ENCODE measurements at places on chromosomes 2 and 18.

DNA sequence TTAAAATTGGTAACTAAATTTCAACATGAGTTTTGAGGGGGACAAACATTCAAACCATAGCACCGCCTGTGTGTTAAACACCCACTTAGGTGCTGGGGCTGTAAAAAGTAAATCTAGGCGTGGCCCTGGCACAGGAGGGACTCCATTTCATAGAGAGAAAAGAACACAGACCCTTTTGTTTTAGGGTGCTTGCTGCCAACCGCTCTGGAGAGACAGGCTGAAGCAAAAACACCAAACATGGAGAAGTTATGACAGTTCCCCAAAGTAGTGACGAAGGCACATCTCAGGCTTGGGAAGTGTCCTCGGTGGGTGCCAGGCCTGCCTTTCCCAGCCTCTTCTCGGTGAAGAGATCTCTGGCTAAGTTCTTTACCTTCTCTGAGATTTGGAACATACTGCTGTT, 5.1 kb downstream of the ACTG2 start:
- DNase-seq: no peak

GRCh38 chr2:178550352-178550751, 70.1 kb downstream of the PLEKHA3 start:
- DNase-seq: no peak

DNA sequence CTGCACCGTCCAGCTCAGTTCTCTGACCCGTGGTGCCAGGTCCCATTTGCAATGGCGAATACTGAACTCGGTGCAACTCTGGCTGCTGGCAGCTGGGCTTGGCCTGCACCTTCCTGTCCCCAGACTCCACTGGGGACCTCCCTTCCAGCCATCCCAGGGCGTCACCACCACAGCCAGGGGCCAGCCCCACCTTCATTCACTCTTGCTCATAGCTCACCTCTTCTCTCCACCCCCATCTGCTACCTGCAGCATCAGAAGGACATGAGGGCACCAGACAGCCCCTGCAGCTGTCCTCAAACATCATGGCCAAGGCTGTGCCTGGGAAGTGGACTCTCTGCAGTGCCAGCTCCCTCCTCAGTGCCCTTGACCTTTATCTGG, 16.2 kb upstream of the ALPI start:
- no peak for DNase-seq

- no peak for DNase-seq
Measured at GRCh38 chr2:108125581-108125980, 114.2 kb upstream of the SULT1C3 start.

DNA sequence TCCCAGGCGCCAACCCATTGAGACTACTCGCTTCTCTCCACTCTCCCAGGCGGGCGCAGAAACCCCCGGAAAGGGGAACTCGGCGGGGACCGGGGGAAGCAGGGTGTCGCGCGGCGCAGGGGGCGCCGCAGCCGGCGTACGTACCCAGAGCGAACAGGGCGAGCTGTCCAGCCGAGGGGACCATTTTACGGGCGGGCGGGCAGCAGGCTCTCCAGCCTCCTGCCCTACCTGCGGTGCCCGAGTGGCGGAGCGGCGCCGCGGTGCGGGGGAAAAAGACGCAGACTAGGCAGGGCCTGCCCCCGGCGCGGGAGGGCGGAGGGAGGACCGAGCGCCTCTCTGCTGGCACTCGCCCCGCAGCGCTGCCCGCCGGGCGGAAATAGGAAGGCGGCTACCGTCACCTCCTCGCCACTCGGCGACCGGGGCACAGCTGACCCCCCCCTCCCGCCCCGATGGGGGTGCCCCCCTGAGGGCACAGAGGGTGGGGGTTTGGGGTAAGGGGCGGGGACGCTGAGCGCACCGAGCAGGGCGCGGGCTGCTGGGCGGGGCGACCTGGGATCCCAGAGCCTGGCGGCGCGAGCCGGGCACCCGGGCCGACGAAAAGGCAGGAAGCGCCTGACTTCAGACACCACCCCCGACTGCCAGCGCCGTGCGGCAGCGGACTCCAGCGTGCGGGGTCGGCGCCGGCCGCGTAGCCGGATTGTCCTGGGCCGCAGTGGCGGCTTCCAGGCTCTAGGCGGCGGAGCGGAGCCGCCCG, at the start of gene TGFA:
TSS of gene TGFA (minus strand) at position 243 of the 754 bp plus-strand sequence. CDS start at position 184, 59 bp downstream.
- peak; percentile 74 for DNase-seq

DNA sequence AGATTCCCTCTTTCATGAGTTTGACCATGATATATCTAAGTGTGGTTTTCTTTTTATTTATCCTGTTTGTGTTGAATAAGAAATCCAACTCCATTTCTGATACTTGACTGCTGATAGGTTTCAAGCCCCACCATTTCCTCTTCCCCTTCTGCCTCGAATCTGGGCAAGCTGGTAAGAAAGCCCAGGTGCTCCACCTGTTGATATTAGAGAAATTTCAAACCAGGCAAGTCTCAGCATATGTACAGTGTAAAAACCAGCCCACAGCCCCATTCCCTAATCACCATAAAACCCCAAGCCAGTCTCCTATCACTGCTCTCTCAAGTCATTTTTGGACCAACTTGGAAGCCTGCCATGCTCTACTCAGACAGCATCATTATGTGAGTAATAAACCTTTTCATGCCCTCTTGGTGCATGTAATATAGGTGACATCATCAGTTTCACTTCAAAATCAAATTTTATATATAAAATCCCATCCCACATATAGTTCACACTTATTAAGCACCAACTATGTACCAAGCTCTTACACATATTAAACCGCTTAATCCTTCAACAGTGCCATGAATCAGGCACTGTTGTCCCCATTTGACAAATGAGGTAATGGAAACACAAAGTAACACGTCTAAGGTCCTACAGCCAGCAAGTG, 46.6 kb downstream of the SMAD2 start:
- DNase-seq: no peak

DNA sequence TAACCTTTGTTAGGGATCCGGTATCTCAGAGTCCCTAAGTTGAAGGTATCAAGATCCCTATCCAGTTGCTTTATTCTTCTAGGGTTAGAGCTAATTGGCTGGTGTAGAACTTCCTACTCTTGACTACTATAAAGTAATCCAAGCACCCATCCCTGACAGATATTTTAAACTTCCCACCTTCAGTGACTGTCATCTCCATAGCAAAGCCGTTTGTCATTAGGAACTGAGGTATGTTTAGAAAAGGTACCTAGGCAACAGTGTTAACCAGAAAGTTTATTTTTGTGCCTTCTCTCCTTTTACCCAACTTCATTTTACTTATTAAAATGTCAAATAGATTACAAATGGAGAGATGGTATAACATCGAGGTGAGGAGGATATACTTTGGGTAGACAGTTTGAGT, 4.5 kb downstream of the FAM117B start:
- no peak for DNase-seq

GRCh38 chr2:195414537-195415100, 242.4 kb upstream of the SLC39A10 start:
- no peak for DNase-seq

DNA sequence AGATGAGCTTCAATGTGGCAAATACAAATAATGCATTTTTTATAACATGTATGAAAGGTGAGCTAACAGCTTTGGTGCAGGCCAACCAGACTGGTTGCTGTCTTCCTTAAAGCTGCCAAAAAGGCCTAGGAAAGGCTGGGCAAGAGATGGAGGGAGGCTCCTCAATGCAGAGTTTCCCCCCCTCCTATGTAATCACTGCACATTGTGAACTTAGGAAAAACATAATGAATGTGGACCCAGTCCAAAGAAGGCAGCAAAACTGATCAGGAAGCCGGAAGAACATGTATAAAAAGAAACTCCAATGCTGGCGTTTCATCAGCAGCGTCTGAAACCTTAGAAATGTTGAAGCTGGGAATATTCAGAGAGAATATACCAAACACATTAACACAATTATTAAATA, 84.2 kb upstream of the LYPD6 start:
- no peak for DNase-seq

GRCh38 chr2:82825410-82826090, 1633.5 kb downstream of the SUCLG1 start:
- DNase-seq: no peak

DNA sequence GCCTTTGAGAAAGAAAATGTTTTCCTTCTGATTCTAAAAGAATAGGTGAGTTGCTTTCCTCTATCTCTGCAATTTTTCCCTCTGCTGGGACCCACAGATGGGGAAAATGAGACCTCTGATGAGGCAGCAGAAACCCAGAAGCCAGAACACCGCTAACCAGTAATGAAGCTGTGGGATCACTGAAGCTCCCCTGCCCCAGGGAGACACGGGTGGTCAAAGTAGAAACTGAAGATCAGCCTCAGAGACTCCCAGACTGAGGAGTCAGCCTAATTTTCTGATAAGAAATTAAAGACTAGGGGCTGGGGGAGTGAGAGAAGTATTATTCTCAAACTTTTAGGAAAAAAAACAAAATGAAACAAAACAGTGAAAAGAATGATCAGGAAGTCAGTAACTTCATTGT, 30.1 kb downstream of the CD8B start:
- no peak for DNase-seq

DNA sequence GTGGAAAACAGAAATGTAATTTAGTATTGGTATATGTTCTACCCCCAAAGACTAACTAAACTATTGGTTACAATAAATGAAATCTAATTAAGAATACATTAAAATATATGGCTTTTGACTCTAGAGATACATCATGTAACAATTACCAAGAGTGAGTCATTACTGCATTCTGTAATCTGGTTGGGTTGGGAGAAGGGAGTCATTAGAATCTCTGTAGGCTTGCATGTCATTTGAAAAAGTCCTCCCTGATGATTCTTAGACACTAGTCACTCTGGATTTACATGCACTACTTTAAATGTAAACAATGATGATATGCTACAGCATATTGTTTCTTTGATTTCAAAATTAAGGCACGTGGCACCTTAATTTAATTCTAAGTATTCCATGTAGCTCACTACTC, 293.4 kb upstream of the CHST9 start:
- DNase-seq: no peak
